ENCODE measurements at places on chromosomes 1 and 21. TPM values are rescaled to one million over a fixed set of nuclear protein-coding genes. Genes with fewer than 3 reads are reported as not detected.

The AIM2 gene
- total RNA-seq: not detected

The KRTAP13-2 gene
- total RNA-seq: not detected

The SLC6A17 gene
- 2.4 TPM for total RNA-seq

The HSF2BP gene
- total RNA-seq: 0.38 TPM

The LCE1C gene
- not detected for total RNA-seq

The OR2AK2 gene
- not detected for total RNA-seq

The PMF1 gene
- total RNA-seq: 52.0 TPM

The SPRR5 gene
- total RNA-seq: not detected

The INKA2 gene
- total RNA-seq: 6.6 TPM

The LAD1 gene
- not detected for total RNA-seq

The LPAR3 gene
- not detected for total RNA-seq

The LRRC53 gene
- not detected for total RNA-seq

The TP53BP2 gene
- total RNA-seq: 12.8 TPM

The CRYAA gene
- total RNA-seq: not detected

The C8B gene
- not detected for total RNA-seq

The KRTAP10-4 gene
- total RNA-seq: not detected

The CSMD2 gene
- under 0.01 TPM for total RNA-seq

The NBPF26 gene
- 4.4 TPM for total RNA-seq

The SPRR1B gene
- total RNA-seq: not detected

The TRIM67 gene
- total RNA-seq: not detected

The FPGT gene
- 10.7 TPM for total RNA-seq

The CYP4B1 gene
- total RNA-seq: not detected

The CRNN gene
- not detected for total RNA-seq

The KRTAP19-7 gene
- not detected for total RNA-seq

Data from dermis microvascular lymphatic vessel endothelial cell (primary cell).